ENCODE measurements at places on chromosomes 16 and 17.

DNA sequence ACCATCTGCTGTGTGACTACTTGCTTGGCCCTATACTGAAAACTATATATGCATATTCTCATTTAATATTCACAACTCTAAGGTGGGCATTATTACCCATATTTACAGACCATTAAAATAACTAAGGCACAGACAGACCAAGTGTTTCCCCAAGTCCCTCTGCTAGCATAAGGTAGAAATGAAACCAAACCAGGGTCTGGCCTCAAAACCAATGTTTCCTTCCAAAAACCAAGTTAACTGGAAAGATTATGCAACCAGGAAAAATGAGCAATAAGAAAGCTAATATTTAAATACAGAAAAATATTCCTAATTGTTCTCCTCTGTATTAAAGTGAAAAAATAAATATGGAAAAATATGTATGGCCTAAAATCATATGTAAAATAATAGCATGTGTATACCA lies 50.1 kb downstream of the XPO6 start:
- DNase-seq, result no peak

GRCh38 chr16:81107511-81107910 lies 11.3 kb upstream of the GCSH start:
- DNase-seq, result no peak

DNA sequence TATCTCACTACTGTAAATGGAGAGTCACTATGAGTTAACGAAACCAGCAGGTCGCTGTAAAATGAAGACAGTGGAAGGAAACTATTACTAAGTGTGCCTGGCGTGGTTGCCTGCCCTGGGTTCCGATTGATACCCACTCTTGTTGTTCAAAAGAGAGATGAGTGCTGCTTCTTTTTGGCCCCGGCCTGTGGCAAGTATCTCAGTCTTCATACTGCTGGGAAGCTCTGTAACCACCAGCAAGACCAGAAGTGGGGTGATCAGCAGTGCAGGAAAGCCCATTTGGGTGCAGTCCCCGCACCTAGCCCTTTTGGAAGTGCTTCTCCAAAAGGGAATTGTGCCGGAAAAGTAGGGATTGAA lies 104.5 kb downstream of the SNX29 start:
- no peak for DNase-seq

GRCh38 chr16:29644338-29644857 lies 18.6 kb upstream of the SPN start:
- DNase-seq, result no peak

All from GM04503 (cell line).